Head of caudate nucleus (tissue), 42 donors: ENCODE measurements at places on chromosomes 2 and 18.

- peak; percentile 37 for DNase-seq
Measured at GRCh38 chr2:207768866-207769596, 675 bp downstream of the FZD5 start.

DNA sequence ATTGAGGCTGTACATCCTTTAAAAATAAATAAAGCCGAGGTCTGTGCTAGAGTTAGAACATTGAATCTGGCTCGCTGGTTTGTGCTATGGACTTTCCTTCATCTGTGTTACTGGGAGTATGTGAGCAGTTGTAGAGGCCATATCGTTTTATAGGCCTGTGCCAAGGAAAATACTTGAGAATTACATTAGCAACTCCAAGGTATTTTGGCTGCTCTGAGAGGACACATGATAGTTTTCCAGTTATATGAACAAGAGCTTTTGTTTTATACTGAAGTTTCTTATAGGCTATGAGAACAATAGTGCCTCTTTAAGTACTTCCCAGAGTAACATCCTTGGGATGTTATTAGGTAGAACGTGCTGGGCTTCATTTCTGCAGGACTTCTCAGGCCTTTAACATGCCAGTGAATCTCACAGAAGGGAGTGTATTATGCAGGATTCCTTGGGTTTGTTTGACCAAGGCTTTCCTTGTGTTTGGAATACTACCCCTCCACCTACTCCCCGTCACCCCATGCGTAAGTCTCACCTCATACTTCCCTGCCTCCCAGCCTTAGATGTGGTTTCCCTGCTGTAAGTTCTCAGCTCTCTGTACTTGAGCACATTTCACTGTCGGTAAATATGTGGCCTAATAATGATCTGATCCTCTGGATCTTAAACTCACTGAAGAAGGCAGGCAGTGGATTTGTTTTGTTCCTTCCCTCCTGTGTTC lies 21.0 kb downstream of the TCF7L1 start:
- no peak for DNase-seq

DNA sequence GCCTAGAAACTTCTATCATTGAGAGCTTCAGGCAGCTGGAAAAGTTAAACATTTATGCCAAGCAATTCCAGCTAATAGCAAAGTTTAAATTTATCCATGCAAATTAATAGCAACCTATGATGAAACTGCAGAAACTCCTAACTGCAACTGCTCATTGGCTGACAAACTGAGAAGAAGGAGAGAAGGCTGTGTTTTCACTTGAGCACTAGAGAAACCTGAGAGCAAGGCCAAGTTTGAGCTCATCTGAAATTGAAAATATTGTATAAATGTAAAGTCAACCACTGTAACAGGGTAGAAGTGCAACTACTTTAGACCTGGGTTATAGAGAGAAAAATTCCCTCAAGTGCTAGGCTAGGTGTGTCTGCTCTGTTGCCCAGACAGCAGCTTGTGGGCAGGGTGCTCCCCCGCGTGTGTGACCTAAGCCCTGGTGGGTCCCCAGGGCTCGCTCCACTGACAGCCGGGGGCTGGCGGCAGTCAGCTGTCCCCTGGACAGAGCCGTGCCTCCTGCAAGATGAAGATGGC lies 50.2 kb downstream of the CABYR start:
- DNase-seq = no peak

- no peak for DNase-seq
Measured at GRCh38 chr2:205089958-205090357, 544.7 kb downstream of the PARD3B start.

DNA sequence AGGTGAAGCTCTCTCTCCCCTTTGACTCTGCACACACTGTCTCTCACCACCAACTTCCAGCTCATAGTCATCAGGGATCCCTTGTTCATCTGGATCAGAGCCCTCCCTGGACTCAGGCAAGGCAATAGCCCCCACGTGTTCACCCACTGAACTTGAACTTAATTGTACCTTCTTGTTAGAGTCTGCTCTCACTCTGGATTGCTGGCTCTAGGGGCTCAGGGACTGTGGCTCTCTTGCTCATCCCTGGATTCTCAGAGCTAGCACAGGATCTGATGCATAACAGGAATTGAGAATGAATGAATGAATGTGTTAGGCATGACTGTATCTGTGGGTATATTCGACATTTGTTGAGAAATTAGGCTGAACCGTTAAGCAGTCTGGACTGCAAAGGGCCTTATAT lies 16.7 kb upstream of the ASAP2 start:
- no peak for DNase-seq

GRCh38 chr2:18915227-18915626 lies 325.9 kb upstream of the NT5C1B start:
- no peak for DNase-seq

DNA sequence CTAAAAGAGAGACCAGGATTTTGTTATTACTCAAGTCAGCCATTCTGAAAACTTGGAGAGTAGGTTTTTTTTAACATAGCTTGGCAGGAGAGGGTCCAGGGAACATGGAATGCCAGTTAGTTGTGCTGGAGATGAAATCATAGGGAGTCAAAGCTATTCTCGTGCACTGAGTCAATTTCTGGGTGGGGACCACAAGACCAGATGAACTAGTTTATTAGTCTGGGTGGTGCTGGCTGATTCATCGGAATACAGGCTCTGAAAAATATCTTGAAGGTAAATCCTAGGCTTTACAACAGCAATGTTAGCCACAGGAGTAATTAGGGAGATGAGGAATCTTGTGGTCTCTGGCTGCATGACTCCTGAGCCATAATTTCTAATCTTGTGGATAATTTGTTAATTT lies 921.4 kb downstream of the TRIB2 start:
- no peak for DNase-seq

DNA sequence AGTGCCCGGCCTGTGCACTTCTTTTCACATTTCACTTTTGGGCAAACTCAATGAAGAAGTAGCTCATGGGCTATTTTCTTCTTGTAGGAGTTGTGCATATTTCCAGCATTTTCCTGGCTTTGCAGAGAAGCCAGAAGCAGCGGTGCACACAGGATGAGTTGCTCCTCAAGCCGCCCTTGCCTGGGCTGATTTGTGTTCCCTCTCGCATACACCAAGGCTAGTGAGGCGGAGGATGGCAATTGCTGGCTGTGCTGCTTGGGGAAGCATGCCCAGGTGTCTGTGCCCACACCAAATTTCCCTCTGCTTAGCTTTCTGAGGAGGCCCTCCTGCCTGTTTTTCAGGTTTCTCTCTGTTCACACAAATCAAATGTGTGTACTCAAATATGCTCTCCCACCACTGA lies 85.4 kb upstream of the TMEM200C start:
- DNase-seq = no peak

DNA sequence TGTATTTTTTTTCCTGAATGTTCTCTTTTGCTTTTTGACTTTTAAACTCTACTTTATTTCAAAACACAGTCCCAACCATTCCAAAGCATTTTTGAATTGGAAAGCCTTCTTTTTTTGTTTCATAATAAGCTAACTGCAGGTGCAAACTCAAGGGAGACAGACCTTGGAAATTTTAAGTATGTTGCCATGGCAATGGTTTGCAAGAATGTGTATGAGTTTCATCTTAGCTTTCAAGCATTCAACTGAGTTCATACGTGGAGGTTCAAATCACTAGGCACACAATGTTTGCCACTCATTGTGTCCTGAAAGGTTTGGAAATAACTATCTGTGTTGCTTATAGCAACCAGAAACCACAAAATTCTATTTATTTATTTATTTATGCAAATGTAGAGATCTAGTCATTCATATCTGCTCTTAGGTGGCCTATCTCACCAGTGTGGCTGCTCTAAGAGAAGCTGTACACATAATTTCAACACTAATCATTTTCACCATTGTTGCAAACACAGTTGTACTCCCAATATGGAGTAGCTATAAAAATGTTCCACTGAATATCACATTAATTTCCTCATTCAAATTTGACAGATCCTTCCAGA lies 805.7 kb upstream of the FSHR start:
- DNase-seq = no peak

DNA sequence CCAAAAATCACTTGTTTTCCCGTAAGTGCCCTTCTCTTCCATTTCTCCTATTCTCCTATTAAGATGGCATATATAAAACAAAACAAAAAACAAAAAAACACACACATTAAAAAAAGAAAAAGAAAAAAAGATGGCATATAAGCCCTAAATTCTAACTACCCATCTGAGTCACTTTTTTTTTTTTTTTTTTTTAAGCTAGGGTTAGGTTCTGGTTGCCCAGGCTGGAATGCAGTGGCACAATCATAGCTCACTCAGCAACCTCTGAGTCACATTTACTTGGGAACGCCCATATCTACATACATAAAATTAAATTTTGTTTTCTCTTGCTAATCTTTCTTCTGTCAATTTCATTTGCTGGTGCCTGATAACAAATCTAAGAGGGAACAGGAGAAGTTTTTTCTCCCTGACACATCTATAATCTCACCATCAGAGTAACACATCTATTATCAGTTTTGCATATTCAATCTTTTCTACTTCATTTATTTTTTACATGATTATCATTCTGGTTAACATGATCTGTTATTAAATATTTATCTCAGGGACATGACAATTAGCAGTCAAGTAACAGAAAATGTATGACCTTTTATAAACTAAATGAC lies 52.1 kb downstream of the EEF1B2 start:
- no peak for DNase-seq

DNA sequence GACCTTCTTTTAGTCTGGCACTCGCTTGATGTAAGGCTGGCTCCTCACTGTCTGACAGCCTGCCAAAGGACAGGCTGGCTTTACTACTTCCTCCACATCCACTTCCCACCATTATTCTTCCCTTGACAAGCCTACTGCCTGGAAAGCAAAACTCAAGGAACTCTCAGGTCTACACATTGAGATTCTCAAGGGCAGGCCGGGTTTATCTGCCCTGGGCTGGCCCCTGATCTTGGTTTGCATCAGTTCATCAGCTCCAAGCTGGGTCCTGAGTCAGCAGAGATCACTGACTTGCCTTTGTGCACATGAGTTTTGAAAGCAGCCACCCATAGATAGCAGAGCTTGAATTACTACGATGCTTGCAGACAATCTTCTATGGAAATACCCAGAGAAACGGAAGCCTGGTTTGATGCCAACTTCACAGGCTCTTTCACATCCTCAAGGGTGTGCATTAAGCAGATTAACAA lies 53.9 kb downstream of the KCTD18 start:
- DNase-seq = no peak

DNA sequence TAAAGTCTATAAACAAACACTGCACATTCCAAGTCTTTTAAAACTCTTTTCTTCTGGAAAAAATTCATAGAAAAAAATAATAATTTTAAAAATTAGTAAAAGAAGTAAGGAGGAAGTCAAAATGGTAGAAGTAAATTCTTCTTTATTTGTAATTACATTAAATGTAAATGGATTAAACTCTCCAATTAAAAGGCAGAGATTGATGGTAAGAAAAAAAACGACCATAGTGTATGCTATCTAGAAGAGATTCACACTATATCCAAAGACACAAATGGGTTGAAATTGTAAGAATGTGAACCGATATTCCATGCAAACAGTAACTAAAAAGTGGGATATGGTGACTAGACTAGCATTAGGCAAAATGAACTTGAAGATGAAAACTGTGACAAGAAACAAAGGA lies 1196.1 kb upstream of the CDH2 start:
- DNase-seq = no peak

DNA sequence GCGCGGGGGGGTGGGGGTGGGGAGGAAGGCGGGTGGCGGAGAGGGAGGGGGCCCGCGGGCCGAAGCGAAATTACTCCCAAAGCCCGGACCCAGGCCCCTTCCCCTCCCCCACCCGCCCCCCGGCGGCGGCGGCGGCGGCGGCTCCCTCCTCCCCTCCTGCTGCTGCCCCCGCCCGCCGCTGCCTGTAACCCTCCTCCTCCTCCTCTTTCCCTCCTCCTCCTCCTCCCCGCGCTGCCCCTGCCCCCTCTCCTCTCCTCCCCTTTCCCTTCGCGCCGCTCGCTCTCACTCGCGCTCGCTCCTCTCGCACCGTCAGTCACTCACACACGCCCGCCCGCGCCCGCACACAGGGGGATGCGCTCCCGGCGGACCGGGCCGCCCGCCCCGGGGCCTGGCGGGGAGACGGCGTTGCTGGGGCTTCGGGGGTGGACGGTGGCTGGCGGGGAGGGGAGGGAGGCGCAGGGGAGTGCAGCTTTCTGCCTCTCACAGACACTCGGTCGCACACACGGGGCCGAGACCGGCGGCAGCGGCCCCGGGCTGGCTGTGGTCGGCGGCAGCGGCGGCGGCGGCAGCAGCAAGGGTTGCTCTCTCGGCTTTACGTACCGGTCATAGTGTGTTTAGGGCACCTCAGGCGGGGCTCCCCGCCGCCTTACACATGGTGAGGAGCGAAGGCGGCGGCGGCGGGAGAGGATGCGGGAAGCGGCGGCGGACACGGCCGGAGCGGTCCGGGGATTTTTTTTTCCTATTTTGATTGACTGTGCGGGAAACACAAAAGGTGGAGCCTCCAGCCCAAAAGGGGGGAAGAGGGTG lies 405 bp downstream of the SP3 start:
- DNase-seq = peak; percentile 88

DNA sequence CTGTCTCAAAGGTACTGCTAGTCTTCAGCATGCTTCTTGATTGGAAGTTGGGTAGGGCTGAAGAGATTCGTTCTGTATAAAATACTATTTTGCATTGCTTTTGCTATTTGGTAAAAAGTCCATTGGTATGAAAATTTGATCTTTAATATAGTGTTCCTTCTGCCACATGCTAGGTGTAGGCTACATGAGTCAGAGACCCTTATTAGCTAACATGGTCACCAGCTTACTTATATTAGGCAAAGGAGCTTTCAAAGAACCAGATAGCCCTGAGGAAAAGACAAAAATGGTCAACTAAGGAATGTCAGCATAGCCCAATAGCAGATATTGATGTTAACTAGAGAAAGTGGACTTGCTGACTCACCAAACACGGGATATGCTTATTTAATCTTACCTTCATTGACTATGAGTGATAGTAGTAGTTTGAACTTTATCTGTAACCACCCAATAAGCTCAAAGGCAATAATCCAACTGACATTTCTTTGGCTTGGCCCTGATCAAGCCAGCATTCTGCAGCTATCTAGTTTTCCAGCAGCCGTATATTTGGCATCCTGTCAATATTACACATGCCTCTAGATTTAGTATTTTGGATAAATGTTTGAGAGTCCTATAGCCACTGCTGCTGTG lies 110.0 kb downstream of the TPGS2 start:
- no peak for DNase-seq

- no peak for DNase-seq
Measured at GRCh38 chr2:30332791-30333453, 101.6 kb downstream of the LBH start.

DNA sequence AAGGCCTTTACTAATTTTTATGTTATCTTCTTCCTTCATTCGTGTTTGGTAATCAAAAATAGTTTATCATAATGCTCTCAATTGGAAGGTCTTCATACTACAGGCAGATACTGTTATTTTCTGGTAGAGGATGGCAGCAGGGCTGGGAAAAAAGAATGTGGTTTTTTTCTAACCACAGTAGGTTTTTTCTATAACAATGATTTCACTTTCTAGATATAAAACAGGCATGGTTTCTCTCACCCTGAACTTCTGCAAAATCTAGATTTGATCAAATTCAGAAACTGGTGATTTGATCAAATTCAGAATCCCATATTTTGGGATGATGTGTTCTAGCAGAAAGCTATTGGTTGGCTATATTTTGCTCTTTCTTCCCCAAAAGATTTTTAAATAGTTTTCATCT lies 27.6 kb downstream of the BCL11A start:
- DNase-seq = no peak
